ENCODE measurements at places on chromosomes 7 and 10.
A peak's percentile ranks its signal among the peaks of the same experiment; 100 is the strongest.

GRCh38 chr10:190216-190615 lies 55.0 kb downstream of the ZMYND11 start:
- no peak for DNase-seq

DNA sequence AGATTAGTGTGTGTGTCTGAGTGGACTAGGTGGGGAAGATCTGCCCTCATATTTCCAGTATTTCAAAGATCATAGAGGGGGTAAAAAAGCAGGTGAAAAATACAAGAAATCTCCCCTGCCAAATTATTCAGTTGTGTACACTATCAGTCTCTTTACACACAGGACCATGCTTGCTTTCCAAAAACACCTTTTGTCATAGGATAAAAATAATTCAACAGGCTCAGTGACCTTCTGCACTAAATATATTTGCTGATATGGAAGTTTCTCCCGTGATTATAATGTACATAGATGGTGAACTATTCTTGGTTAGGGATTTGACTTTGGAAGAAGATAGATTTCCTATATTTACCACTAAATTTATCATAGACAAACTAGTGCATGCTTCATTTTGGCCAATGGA lies 24.6 kb upstream of the CSTF2T start:
- no peak for DNase-seq

DNA sequence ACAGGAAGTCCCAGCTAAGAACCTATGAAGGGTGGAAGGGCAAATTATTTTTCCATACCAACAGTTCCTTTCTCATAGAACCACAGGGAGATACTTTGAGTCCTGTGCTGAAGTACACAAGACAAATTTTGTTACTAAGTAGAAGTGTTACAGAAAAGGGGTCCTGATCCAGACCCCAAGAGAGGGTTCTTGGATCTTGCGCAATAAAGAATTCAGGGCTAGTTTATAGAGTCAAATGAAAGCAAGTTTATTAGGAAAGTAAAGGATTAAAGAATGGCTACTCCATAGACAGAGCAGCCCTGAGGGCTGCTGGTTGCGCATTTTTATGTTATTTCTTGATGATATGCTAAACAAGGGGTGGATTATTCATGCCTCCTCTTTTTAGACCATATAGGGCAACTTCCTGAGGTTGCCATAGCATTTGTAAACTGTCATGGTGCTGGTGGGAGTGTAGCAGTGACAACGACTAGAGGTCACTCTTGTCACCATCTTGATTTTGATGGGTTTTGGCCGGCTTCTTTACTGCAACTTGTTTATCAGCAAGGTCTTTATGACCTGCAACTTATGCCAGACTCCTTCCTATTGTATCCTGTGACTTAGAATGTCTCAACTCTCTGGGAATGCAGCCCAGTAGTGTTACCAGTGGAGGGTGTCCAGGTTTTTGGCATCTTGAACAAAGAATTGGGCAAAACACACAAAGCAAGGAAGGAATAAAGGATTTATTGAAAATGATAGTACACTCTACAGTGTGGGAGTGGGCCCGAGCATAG lies 409.4 kb downstream of the SH2D4B start:
- DNase-seq = no peak

DNA sequence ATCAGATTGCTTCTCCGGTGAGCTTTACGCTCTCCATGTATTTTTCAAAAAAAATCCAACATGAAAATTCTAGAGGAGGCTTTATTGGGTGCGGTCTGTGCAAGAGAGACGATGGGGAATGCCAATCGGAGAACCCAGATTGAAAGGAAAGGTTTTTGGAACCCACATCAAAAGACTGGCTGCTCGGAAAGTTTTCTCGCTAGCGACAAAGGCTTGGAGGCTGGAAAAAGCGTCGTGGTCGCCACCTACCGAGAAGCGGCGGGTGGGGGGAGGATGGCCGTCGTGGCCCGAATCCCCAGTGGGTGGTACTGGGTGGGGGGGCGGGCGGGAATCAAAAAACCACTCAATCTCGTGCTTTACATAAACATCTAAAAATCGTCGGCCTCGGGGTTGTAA lies 1.1 kb upstream of the GTF2I start:
- peak; percentile 48 for DNase-seq

GRCh38 chr10:58621379-58622077 lies 108.9 kb downstream of the BICC1 start:
- no peak for DNase-seq
